ENCODE measurements at places on chromosomes 4 and X. TPM values are rescaled to one million over a fixed set of nuclear protein-coding genes. Genes with fewer than 3 reads are reported as not detected.

HTR2C gene
- total RNA-seq, result not detected

GCNA gene
- total RNA-seq, result 1.7 TPM

TMPRSS11A gene
- not detected for total RNA-seq

FSTL5 gene
- 4.2 TPM for total RNA-seq

NSG1 gene
- total RNA-seq, result 0.73 TPM

ATP7A gene
- 13.8 TPM for total RNA-seq

ANKRD50 gene
- 49.2 TPM for total RNA-seq

CLNK gene
- total RNA-seq, result not detected

MXRA5 gene
- 148 TPM for total RNA-seq

TMEM47 gene
- 219 TPM for total RNA-seq

TRPC3 gene
- 2.9 TPM for total RNA-seq

MAGEA4 gene
- not detected for total RNA-seq

SHROOM3 gene
- total RNA-seq, result 27.7 TPM

LNX1 gene
- 11.1 TPM for total RNA-seq

USP17L28 gene
- not detected for total RNA-seq

ELF4 gene
- 21.1 TPM for total RNA-seq

EMCN gene
- total RNA-seq, result 0.49 TPM

PPP2R3B gene
- total RNA-seq, result 8.9 TPM

FAM53A gene
- 3.7 TPM for total RNA-seq

UGT8 gene
- total RNA-seq, result 0.49 TPM

PLAC1 gene
- total RNA-seq, result not detected

MAGEB17 gene
- total RNA-seq, result not detected

SHISA3 gene
- not detected for total RNA-seq

DNAAF6 gene
- total RNA-seq, result not detected

OTC gene
- total RNA-seq, result not detected

DCAF8L2 gene
- not detected for total RNA-seq

PDGFC gene
- total RNA-seq, result 50.8 TPM

ADRA2C gene
- total RNA-seq, result 0.49 TPM

POLN gene
- 3.2 TPM for total RNA-seq

TLR7 gene
- not detected for total RNA-seq

ERAS gene
- 0.36 TPM for total RNA-seq

FGFBP2 gene
- 0.49 TPM for total RNA-seq

HTN1 gene
- not detected for total RNA-seq

SAGE1 gene
- not detected for total RNA-seq

HS3ST1 gene
- 0.16 TPM for total RNA-seq

USP53 gene
- total RNA-seq, result 29.4 TPM

CXCL8 gene
- total RNA-seq, result 25.8 TPM

STK32B gene
- 17.7 TPM for total RNA-seq
